Stimulated activated CD8-positive, alpha-beta memory T cell treated with anti-CD3 and anti-CD28 coated beads, Interleukin-15, amount 100 ng/mL, for 1 hour (primary cell): ENCODE measurements at places on chromosomes 13 and 19.

DNA sequence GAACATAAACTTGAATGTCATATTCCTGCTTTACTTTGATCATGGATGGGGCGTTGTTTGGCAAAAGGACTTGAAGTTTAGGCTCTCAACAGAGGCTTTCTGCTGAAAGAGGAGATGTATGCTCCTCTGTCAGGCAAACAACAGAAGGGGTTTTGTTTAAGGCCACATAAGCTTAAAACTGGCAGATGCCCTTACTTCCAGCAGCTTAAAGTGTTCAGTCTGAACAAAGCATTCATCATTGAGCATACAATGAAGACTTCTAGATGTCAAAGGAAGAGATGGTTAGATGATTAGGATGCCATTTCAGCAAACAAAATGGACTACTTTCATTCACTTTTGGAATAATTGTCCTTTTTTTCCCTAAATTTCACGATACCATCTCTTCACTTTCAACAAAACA, 484.5 kb downstream of the SLITRK6 start:
- DNase-seq = no peak

- DNase-seq = peak; percentile 82
Measured at GRCh38 chr19:56393119-56394012, at the start of gene ZNF582. ZNF582 (minus strand) TSS chr19:56393534; CDS start chr19:56391752, 1,782 bp downstream.

DNA sequence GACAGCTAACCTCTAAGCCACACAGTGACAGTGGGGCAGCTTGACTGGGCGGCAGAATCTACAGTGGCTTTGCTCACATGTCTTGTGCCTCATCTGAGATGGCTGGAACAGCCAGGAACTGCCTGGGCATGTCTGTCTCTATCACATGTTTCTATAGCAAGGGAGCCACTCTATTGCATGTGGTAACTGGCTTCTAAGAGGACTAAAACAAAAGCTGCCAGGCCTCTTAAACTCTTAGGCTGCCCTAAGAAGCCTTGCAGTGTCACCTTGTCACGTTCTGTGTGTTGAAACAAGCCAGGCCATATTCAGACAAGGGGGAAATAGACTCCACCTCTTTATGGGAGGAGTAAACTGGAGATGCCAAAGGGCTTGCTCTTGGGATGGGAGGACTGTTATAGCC, 122.9 kb upstream of the MAB21L1 start:
- no peak for DNase-seq

DNA sequence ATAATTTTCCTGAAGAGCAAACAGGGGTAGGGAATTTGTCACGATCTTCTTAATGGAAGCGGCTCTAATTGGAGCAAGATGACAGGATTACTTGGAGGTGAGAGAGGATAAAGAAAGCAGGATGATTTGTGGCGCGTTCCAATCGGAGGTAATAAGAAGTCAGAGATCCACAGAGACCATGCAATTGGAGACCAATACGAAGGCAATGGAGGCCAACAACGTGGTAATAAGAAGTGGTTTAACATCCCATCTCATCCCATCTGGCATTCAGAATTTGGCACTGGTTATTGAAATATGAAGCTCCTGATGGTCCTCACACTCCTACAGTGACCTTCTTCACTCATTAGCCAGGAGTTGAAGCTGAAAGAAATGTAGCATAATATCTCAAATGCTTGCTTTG, 130.6 kb downstream of the DLEU7 start:
- no peak for DNase-seq

- no peak for DNase-seq
Measured at GRCh38 chr13:29578300-29579085, 17.0 kb downstream of the SLC7A1 start.

DNA sequence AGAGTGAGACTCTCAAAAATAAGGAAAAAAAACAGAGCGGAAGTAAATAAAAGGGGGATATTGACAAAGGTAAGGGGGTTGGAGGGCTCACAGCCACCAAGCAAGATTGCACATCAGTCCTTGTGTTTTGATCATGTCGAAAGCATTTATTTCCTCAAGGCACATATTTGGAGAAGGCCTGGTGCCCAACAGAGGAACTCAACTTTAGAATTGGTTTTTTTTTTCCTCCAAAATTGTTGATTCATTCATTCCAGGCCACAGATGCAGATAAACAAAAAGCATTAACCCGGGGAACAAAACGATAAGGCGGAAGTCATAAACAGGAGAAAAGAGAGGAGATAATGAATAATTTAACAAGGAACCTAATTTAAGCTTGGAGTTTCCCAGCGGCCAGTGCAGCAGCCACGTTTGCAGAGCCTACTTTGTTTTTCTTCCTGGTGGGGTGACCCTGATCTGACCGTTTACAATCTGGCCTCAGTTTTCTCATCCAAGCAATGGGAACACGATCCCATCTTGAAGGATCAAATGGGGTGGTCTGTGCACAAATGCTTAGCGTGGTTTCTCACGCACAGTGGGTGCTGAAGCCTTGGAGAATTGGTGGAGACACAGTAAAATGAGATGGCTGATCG, 2.1 kb upstream of the PTPRS start:
- no peak for DNase-seq

- peak; percentile 12 for DNase-seq
Measured at GRCh38 chr13:95300625-95301182, 547 bp downstream of the ABCC4 start.

- no peak for DNase-seq
Measured at GRCh38 chr19:12052497-12053169, at the start of gene ZNF878. ZNF878 (minus strand) TSS chr19:12052961; CDS start chr19:12052801, 160 bp downstream.

- DNase-seq = no peak
Measured at GRCh38 chr13:23434491-23434890, 989 bp upstream of the SACS start.

DNA sequence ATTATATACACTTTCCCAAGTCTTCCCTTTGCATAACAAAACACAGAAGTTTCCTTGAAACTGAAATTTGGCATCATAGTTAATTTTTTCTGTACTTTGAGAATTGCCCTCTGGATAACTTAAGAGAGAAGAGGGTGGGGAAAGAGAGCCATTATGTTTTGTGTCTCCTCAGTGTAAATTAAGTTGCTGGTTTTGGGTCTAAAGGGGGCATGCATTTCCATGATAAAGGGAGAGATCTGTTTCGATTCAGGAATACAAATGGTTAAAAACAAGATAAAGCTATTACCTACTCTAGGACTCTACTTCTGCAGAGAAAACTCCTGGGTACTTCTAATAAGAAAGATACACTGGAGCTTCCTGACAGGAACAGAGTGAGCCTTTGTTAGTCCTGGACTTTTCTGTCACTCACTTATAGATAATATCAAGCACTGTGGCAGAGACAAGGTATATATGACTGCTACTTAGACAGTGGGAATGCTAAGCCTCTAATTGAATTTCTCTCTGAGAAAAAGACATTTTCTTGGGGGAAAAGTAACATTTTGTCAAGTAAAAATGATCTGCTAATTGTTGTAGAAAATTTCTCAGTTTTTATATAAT, 142.8 kb upstream of the PCDH9 start:
- DNase-seq = no peak

DNA sequence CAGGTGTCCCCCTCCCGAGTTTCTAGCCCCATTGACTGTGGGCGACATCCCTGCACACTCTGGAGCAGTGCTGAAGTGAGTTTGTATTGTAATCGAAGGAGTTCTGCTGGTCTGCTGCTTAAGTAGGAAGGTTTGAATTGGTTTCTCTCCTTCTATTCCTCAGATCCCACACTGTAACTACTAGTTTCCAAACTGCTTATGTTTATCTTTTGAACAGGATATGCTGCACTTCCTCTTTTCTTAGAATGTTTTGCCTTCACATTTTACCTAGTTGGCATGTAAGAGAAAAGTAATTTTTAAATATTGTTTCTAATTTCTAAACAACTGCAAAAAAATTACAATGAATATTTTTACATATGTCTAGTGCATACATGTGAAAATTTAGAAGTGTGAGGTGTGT, 511.8 kb downstream of the KLF12 start:
- DNase-seq = no peak

GRCh38 chr13:79997244-79997643, 343.7 kb downstream of the SPRY2 start:
- DNase-seq = no peak

DNA sequence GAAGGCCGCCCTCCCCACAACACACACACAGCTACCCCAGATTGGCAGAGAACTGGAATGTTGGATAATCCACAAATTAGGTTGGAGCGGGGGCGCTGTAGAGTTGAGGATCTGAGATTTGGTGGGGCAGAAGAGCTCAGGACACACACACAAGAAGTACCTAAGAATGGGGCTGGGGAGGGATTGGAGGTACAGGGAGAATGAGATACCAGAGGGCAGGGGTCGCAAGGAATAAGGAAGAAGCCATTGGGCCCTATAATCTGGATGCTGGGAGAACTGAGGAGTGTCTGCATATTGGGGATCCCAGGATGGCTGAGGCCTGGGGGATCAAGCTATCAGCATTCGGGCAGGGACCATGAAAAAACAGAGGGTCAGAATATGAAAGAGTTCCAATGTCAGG, 11.5 kb downstream of the SYT3 start:
- no peak for DNase-seq

DNA sequence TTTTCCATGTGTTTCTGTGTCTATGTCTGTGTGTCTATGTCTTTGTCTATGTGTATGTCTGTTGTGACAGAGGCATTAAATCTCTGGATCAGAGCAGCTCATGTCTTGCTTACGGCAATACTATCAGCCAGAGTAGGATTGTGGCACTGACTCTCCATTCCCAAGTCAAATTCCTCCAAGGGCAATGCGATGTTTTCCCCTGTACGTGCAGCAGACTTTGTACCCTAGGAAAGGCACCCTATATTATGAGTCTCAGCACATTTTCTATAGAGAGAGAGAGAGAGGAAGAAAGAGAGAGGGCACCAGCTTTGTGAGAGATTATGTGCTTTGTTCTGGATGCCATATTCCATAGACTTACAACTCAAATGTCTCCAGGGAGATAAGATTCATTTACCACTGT, 11.1 kb downstream of the CYP4F3 start:
- DNase-seq = no peak

GRCh38 chr13:110492679-110493593, 68.6 kb downstream of the RAB20 start:
- DNase-seq = no peak

- no peak for DNase-seq
Measured at GRCh38 chr13:24148414-24149235, 11.9 kb upstream of the SPATA13 start.

- no peak for DNase-seq
Measured at GRCh38 chr13:22017226-22017625, 346.4 kb downstream of the FGF9 start.

DNA sequence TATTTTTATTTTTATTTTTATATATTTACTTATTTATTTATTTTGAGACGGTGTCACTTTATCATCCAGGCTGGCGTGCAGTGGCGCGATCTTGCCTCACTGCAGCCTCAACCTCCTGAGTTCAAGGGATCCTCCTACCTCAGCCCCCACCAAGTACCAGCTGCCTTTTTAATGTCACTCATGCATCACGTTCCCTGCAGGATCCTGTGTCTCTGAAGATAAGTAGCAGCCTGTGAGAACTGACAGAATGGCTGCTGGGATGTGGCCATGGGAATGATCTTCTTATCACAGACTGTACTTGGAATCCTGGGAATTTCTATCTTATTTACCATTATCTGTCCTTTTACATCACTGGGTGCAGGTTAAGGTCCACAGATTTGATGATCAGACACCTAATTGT, 9.2 kb upstream of the ZNF761 start:
- DNase-seq = no peak

GRCh38 chr13:105118426-105118985, 1417.0 kb downstream of the EFNB2 start:
- no peak for DNase-seq

GRCh38 chr13:33235078-33235477, 50.5 kb downstream of the STARD13 start:
- no peak for DNase-seq

GRCh38 chr13:94173312-94173854, 306.1 kb downstream of the DCT start:
- DNase-seq = no peak

GRCh38 chr13:94435604-94436226, 43.8 kb downstream of the DCT start:
- DNase-seq = no peak

- DNase-seq = no peak
Measured at GRCh38 chr13:110345266-110345665, 38.2 kb downstream of the COL4A2 start.

DNA sequence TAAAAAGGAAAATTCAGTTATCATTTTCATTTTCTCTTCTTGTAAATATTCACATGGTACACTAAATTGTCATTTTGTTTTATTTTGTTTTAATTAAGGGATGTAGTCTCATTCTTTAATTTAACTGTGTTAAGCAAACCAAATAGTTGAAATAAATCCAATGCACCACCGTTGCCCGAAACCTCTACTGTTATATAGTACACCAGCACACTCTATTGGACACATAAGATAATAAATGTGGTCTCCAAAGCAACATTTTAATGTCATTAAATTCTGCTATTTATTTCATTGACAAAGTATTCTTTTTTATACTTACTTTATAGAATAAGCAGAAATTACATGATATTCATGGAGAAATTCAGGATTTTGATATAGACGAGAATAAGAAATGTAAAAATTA, 156.4 kb upstream of the FREM2 start:
- DNase-seq = no peak

GRCh38 chr13:65593298-65593874, 1636.8 kb downstream of the PCDH9 start:
- no peak for DNase-seq

GRCh38 chr19:10299545-10300458, 9.8 kb downstream of the ZGLP1 start:
- no peak for DNase-seq

GRCh38 chr19:49626226-49626625, 13.7 kb downstream of the RRAS start:
- DNase-seq = no peak

DNA sequence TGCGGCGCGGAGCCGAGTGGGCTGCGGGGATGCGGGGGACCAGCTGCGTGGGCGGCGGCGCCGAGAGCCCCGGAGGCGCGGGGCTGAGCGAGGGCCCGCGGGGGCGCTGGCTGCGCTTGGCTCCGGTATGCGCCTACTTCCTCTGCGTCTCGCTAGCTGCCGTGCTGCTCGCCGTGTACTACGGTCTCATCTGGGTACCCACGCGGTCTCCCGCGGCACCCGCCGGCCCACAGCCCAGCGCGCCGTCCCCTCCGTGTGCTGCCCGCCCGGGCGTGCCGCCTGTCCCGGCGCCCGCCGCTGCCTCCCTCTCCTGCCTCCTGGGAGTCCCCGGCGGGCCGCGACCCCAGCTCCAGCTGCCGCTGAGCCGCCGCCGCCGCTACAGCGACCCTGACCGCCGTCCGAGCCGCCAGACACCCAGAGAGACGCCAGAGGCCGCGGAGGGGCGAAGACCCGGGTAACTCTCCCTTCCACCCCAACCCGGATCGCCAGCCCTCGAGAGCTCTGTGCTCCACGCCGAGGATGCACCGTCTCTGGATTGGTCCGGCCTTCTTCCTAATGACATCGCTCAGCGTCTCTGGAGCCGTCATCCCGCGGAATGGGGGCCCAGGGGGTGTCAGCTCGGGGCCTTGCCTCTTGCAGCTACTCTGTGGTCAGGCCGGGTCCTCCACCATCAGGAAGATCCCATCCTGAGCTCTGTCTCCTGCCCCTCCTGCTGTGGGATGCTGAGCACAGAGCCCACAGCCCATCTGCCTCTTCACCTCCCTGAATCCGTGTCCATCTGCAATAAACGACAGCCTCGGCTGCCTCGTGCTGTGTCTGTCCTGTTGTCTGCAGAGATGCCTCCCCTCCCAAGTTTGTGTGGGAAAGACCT, 441 bp downstream of the INAFM1 start:
- DNase-seq = no peak

- DNase-seq = no peak
Measured at GRCh38 chr13:45162194-45162593, 38.7 kb downstream of the KCTD4 start.
